ENCODE measurements at places on chromosomes 7 and 10. TPM values are rescaled to one million over a fixed set of nuclear protein-coding genes. Genes with fewer than 3 reads are reported as not detected.

DNA sequence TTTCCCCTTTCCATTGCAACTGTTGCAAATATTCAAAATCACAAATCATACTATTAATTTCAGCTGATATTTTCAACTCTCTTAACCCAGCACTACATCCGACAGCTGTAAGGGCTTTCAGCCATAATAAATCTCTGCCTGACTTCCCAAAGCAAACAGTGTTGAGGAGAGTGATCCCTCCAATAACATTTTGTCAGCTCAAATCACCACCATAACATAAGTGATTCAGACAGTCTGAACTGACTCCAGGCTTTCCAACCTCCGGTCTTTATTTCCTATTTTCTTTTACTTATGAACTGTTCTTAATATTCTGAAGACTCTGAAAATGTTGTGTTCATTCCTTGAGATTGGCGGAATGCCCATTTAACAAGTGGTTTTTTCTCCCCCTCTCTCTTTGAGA is 1085.9 kb downstream of the GATA3 start:
- no peak for DNase-seq

DNA sequence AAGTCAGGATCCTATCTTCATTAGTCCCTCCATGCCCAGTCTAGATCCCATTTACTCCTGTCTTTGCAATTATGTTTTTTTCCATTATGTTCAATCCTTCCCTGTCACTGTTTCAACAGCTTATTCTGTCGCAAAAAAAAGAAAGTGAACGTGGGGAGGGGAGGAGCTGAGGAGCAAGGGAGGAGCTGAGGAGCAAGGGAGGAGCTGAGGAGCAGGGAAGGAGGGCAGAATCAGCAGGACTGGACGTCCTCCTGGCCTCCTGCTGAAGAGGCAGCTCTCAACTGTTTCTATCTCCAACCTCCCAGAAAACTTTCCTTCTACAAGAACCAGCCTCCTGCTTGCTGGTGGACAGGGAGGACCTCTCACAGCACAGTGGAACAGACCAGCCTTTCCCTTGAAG is 26.0 kb downstream of the LARP4B start:
- no peak for DNase-seq

GRCh38 chr7:123024989-123025758 is 29.7 kb upstream of the TAS2R16 start:
- DNase-seq = no peak

- no peak for DNase-seq
These were observed 202.9 kb downstream of the ZNF365 start for GRCh38 chr10:62577076-62577475.

HOXA10 gene
- total RNA-seq = not detected

SPAM1 gene
- not detected for total RNA-seq

WIPF3 gene
- not detected for total RNA-seq

CHRM2 gene
- not detected for total RNA-seq

EPO gene
- not detected for total RNA-seq

CALCR gene
- total RNA-seq = not detected

Data from activated T-helper 1 cell treated with anti-CD3 and anti-CD28 coated beads, Interleukin-12 subunit alpha, Interleukin-12 subunit beta, Interleukin-2, Interleukin-4 antibody, amounts not matched to agents 30 ng/mL and 10 ng/mL and 1 ng/mL, durations not matched to agents 14 hours and 24 hours and 36 hours (primary cell).